ENCODE measurements at places on chromosomes 7 and 10.
A peak's percentile ranks its signal among the peaks of the same experiment; 100 is the strongest.

- DNase-seq, result no peak
Observed at GRCh38 chr10:89706011-89706410, 4.6 kb downstream of the KIF20B start.

GRCh38 chr10:79382491-79382941, 35.2 kb downstream of the PPIF start:
- no peak for DNase-seq

GRCh38 chr7:116212869-116213268, 2.5 kb downstream of the TES start:
- DNase-seq, result no peak

- no peak for DNase-seq
Observed at GRCh38 chr10:121088524-121088923, 237.4 kb downstream of the WDR11 start.

DNA sequence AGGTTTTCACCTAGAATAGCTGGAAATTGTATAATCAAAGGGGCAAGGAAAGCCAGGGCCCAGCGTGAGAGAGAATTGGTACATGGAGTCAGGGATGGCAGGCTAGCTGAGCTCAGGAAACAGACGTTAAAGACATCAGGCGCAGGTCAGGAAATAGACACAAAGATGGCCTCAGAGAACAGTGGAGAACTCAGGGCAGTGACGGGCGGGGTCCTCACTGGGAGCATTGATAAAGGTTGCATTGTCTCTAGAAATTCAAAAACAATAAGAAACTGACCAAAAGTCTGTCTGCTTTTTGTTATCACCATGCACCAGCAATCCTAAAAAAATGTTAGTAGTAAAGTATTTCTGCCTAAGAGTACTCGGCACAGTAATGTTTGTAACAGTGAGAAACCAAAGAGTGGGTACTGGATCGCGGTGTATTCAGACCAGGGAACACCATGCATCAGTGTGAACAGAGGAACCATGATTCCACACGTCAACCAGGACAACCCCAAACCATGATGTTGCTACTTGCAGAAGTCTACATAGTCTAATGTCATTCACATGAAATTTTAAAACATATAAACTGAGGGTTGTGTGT, 81.9 kb upstream of the AUTS2 start:
- DNase-seq, result no peak

DNA sequence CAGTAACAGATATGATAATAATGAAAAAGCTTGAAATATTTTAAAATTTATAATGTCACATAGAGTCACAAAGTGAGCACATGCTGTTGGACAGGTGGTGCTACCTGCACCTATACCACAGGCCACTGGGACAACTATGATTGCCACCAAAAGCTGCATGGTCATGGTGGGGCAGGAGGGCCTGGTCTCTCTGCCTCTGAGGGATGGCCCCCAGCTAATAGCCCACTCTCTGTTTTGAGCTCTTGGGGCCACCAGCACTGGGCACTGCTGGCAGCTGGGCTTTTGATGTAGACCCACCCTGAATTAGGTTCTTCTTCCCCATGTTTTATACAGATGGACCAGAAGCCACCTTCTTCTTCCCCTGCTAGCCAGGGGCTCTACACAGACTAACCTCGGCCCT, 265.4 kb downstream of the KCND2 start:
- no peak for DNase-seq

DNA sequence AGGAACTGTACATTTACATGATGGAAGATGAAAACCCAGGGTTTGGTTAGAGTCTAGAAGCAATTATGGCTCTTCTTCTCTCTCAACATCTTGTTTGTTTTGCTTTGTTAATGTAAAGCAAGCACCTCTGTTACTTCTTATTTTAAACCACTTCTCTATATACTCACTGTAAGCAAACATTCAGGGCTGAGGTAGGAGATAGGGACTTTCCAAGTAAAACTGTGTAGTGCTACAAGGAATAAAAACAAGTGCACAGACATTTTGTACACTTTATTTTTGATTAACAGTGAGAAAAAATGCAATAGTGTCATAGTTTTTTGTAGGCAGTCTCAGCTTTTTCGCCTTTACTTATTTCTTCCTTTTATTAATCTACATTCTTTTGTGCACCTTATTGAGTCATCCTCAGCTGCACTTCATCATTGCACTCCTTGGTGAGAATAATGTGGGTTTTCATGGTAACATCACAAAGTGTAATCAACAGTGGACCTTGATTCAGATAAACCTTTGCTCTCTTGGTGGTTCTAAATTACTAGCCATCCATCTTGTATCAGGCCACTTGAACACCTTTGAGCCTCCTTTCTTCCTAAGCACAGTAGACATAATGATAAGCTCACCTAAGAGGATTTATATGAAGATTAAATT, 52.9 kb downstream of the ELMO1 start:
- no peak for DNase-seq

DNA sequence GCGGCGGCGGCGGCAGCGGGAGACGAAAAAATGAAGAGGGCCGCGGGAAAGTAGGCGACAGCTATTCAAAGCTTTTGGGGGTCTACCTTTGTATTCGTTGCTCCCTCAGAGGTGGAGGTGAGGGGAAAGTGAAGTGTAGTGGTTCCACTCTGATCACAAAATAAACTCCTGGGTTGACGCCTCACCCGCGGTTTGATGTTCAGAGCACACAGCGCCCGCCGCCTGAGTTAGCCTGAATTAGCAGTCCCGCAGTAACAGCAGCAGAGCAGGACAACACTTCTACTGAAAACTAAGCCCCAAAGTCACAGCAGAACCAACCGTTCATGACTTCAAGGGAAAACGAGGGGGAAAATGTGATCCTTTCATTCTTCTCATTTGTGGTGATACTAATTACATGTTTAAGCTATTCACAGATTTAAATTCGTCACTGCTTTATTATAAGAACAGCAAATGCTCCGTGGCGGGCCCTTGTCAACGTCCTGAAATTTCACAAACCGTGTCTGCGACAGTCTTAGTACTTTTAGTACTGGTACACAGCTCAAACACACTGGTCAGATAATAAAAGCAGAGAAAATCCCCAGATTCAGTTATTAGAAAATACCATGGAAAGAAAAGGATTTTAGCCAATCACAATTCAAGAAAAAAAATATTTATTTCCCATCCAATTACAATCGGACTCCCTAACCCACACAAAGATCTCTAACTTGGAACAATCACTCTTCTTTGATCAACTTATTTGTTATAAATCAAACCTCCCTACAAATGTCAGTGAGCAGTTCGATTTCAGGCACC, 563 bp upstream of the JMJD1C start:
- peak; percentile 8 for DNase-seq

DNA sequence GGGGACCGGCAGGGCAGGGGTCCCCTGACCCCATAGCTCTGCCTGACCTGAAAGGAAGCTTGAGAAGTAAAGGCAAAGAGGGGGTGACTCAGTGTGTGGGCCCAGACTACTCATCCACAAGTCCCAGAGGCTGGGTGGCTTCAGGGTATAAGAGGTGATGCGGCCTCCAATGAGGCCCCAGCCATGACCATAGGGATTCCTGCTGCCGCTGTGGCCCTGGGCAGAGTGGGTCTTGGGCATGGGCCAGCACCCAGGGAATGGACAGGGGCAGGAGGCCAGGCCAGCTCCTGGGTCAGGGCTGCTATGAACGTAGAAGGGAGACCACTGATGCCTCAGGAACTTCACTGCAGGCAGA, 64.4 kb upstream of the EBF3 start:
- DNase-seq, result no peak

DNA sequence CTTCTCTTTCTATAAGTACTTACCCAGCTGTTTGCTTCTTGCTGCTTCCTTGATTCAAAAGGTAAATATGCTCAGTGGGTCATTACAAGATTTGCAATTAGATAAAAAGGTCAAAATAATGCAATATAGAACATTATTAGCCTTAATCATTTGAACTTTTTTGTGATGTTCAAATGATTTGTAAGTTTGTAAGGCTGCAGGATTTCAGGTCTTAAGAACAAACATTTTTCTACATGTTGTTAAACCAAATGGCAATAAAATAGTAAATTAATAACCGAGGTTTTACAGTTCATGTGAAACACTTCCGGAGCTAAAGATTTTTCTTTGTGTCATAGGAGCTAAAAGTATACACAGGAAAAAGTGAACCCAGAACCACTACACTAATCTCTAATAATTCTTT, 16.2 kb upstream of the SCIN start:
- DNase-seq, result no peak

Data from activated gamma-delta T cell treated with anti-CD3 and anti-CD28 coated beads, Interleukin-2, amount 50 U/mL, for 16 hours (primary cell).